Glutamatergic neuron (in vitro differentiated cells): ENCODE measurements at places on chromosomes 3 and 15. TPM values are rescaled to one million over a fixed set of nuclear protein-coding genes. Genes with fewer than 3 reads are reported as not detected.
A peak's percentile ranks its signal among the peaks of the same experiment; 100 is the strongest.

- peak overlapping the region; percentile 95 for H3K27ac ChIP-seq
- peak overlapping the region; percentile 84 for H3K4me3 ChIP-seq
- H3K36me3 ChIP-seq = peaks cover 8% of the 10 kb centered on the region
- peaks cover 19% of the 10 kb centered on the region for H3K4me1 ChIP-seq
Observed at GRCh38 chr3:48694610-48695392, 9.1 kb upstream of the NCKIPSD start.

Gene CYP19A1
- not detected for total RNA-seq

GRCh38 chr3:141150081-141150830 is 81.4 kb upstream of the PXYLP1 start:
- H3K36me3 ChIP-seq = peaks cover 5% of the 10 kb centered on the region
- H3K27ac ChIP-seq = no peak overlapping the region
- H3K4me3 ChIP-seq = no peak overlapping the region
- no peak for DNase-seq

Gene CADM2
- 233 TPM for total RNA-seq

DNA sequence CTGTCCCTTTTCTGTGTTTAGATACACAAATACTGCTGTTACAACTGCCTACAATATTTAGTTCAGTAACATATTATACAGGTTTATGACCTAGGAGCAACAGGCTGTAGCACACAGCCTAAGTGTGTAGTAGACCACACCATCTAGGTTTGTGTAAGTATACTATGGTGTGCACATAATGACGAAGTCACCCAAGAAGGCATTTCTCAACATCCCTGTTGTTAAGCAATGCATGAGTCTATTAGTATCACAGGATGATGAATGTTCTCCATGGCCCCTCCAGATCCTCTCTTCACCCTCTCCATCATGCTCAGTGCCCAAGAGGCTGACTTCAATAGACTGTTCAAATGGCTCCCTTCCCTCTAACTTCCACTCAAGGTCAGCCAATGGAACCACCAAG is 14.6 kb upstream of the SEC62 start:
- H3K36me3 ChIP-seq = no peaks in the 10 kb centered on the region
- no peak for DNase-seq
- H3K27ac ChIP-seq = no peak overlapping the region

Gene CYFIP1
- 143 TPM for total RNA-seq

DNA sequence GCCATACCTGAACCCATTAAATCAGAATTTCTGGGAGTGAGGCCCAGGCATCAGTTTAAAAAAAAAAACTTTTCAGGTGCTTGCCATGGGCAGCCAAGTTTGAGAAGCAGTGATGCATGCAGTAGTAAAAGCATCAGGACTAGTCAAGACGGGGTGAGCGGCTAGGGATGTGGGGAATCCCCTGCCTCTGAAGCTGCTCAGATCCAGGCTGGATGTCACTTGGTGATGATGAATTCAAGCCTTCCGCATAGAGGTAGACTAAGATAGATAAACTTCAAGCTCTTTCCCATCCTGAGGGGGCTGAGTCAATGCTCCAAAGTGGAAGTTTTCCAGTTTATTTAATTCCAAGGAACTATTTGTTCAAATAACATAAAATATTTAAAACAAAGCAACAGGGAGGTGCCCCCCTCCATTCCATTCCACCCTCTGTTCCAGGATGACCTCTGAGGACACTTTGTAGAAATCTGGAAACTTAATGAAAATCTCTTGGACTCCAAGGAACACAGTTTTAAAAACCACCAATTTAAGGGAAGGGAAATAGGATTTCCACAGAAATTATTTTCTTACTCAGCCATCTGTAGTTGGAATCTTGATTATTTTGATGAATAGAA is 100.4 kb upstream of the NR2E3 start:
- H3K4me1 ChIP-seq = peaks cover 10% of the 10 kb centered on the region
- H3K4me3 ChIP-seq = no peak overlapping the region
- no peaks in the 10 kb centered on the region for H3K27me3 ChIP-seq

Gene RAB6B
- 222 TPM for total RNA-seq

GRCh38 chr3:122469659-122470058 is 45.1 kb downstream of the KPNA1 start:
- H3K4me3 ChIP-seq = no peak overlapping the region
- no peak for DNase-seq
- H3K27ac ChIP-seq = no peak overlapping the region
- H3K4me1 ChIP-seq = no peaks in the 10 kb centered on the region
- no peaks in the 10 kb centered on the region for H3K36me3 ChIP-seq
- no peaks in the 10 kb centered on the region for H3K27me3 ChIP-seq

Gene UCN2
- 4.3 TPM for total RNA-seq

- peaks cover 4% of the 10 kb centered on the region for H3K27me3 ChIP-seq
- peak; percentile 44 for DNase-seq
- peaks cover 2% of the 10 kb centered on the region for H3K4me1 ChIP-seq
- H3K36me3 ChIP-seq = no peaks in the 10 kb centered on the region
- peak overlapping the region; percentile 59 for H3K27ac ChIP-seq
- peak overlapping the region; percentile 96 for H3K4me3 ChIP-seq
Observed at GRCh38 chr15:61227950-61228936, 859 bp downstream of the RORA start.

DNA sequence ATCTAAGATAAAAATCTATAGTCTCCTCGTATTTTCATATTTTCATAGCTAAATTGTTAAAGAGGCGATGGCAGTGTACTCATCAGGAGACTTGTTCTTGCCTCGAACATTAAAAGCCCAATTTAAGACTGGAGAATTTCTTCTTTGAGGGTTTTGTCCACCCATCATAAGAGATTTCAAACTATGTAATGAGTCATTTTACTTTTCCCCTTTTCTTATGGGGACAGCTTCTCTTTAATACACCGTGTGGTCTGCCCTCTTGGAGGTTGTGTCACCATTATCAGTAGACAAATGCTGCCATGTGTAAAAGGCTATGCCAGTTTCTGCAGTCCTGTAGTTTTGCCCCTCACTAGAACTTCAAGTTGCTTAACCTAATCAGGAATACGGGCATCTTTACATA is 16.9 kb downstream of the TGFBR2 start:
- H3K27me3 ChIP-seq = no peaks in the 10 kb centered on the region
- no peak for DNase-seq
- H3K4me1 ChIP-seq = no peaks in the 10 kb centered on the region
- H3K36me3 ChIP-seq = no peaks in the 10 kb centered on the region
- no peak overlapping the region for H3K27ac ChIP-seq

DNA sequence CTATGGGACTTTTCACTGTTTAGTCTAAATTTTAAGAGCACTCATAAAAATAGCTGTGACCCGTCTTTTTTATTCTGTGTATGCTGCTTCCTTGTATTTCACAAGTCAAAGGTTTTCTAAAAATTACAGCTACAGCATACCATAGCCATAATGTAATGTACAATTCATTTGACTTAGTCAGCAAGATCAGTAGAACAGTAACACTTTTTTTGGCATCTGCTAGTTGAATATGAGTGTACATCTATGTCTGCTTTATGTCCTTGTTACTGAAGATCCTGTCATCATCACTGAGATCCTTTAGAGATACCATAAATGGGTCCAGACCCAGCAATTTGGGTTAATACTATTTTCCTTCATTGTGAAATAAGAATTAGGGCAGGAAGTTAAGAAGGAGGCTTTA is 42.2 kb downstream of the CMSS1 start:
- no peak for DNase-seq
- no peak overlapping the region for H3K27ac ChIP-seq
- H3K36me3 ChIP-seq = peaks cover 3% of the 10 kb centered on the region
- no peaks in the 10 kb centered on the region for H3K4me1 ChIP-seq

Gene PP2D1
- total RNA-seq = not detected

GRCh38 chr3:129445471-129445870 is 5.4 kb downstream of the IFT122 start:
- H3K27me3 ChIP-seq = peaks cover 3% of the 10 kb centered on the region
- no peaks in the 10 kb centered on the region for H3K36me3 ChIP-seq
- H3K4me3 ChIP-seq = no peak overlapping the region
- DNase-seq = no peak
- H3K27ac ChIP-seq = no peak overlapping the region

- no peaks in the 10 kb centered on the region for H3K27me3 ChIP-seq
- DNase-seq = no peak
- H3K4me1 ChIP-seq = no peaks in the 10 kb centered on the region
- H3K27ac ChIP-seq = peak overlapping the region; percentile 28
- no peak overlapping the region for H3K4me3 ChIP-seq
- H3K36me3 ChIP-seq = no peaks in the 10 kb centered on the region
Observed at GRCh38 chr15:79008659-79009058, 63.8 kb upstream of the CTSH start.

DNA sequence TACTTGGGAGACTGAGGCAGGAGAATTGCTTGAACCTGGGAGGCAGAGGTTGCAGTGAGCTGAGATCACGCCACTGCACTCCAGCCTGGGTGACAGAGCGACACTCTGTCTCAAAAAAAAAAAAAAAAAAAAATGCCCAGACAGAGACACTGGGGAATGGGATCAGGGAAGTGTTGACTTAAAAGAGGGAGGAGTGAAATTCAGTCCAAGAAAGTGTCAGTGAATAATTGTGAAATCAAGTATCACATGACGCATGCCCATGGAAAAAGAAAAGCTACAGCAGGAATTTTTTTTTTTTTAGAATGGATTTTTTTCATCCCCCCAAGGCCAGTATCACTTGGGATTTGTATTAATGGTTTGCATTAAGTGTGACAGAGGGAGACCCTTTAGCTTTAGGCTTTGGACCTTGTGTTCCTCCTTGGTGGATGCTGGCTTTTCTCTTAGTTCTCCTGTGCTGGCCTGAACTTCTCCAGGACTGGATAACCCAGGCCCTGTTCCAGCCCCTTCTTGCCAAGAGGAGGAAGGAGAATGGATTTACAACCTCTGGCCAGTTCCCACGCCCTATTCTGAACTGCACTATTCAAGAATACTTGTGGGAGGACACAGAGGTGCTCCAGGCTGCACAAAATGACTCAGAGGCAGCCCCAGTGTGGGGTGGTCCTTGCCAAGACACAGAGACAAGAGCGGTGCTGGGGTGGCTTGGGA is 36.7 kb upstream of the ZNF774 start:
- H3K27ac ChIP-seq = peak overlapping the region; percentile 8
- no peak for DNase-seq
- no peaks in the 10 kb centered on the region for H3K36me3 ChIP-seq
- H3K4me3 ChIP-seq = no peak overlapping the region
- H3K27me3 ChIP-seq = no peaks in the 10 kb centered on the region

Gene SYNPR
- total RNA-seq = 6.1 TPM

GRCh38 chr3:106184540-106185457 is 316.0 kb upstream of the CBLB start:
- no peaks in the 10 kb centered on the region for H3K36me3 ChIP-seq
- no peaks in the 10 kb centered on the region for H3K4me1 ChIP-seq
- no peak overlapping the region for H3K27ac ChIP-seq

GRCh38 chr3:109903100-109903499 is 565.8 kb upstream of the DPPA4 start:
- peaks cover 7% of the 10 kb centered on the region for H3K36me3 ChIP-seq
- DNase-seq = no peak
- no peaks in the 10 kb centered on the region for H3K4me1 ChIP-seq
- no peaks in the 10 kb centered on the region for H3K27me3 ChIP-seq
- H3K27ac ChIP-seq = no peak overlapping the region

Gene MYO5C
- total RNA-seq = 0.66 TPM

- H3K4me1 ChIP-seq = peaks cover 2% of the 10 kb centered on the region
- no peak for DNase-seq
- no peak overlapping the region for H3K4me3 ChIP-seq
- H3K27ac ChIP-seq = no peak overlapping the region
Observed at GRCh38 chr3:155785662-155786295, 20.3 kb downstream of the C3orf33 start.

DNA sequence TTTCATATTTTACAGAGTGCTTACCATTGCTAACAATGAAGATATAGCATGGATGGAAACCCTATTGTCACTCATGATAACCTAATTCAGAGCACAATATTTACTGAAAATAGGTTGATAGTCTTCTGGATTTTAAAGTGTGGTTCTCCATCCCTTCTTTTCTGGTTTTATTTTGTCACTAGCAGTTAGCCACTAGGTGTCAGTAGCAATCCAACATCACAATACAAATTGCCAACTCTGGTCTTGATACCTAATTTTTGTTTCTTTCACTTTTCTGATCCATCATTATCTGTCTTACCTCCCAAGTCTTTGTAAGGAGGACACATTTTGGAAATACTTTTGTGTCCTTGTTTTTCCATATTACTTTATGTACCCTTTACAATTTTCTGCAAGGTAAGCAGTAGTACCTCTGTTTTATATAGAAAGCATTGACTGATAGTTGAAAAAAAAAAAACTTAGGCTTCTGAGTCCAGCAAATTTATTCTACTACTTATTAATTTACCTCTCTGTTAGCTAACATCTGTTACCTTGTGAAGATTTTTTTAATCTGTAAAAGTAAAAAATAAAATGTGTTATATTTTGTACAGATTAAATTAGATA is 28.3 kb upstream of the CRYBG3 start:
- no peak overlapping the region for H3K27ac ChIP-seq
- DNase-seq = no peak
- peaks cover 6% of the 10 kb centered on the region for H3K4me1 ChIP-seq
